Activated effector memory CD4-positive, alpha-beta T cell treated with Interleukin-2 at 50 U/mL for 16 hours (primary cell): ENCODE measurements at places on chromosomes 7 and 10.

DNA sequence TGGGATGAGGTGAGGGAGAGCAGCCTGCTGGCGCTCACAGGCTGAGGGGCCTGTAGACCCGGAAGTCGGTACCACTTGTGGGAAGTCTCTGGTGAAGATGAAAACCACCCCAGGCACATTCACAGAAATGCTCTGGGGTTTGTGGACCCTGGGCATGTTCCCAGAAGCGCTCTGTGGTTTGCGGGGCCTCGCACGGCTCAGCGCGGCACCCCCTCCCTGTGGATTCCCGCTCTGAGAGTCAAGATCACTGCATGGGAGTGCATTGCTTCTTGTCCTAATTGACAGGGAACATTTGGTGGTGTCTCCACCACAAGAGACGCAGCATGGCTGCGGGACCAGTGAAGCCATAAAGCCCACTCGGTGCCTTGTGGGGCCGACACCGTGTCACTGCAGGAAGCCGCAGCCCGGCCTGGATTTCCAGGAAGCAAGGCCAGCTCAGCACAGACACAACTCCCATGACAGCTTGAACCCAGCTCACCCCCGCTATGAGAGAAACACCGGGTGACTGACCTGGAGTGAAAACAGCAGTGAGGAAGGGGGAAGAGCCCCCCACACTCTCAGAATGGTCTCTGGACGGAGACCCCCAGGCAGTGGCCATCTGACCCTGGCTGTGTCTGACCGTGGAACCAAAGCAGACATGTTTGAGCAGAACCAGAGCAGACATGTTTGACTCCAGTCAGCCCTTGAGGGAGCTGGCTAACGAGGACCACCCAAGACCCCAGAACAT lies 157.2 kb downstream of the PTPRN2 start:
- no peak for DNase-seq

DNA sequence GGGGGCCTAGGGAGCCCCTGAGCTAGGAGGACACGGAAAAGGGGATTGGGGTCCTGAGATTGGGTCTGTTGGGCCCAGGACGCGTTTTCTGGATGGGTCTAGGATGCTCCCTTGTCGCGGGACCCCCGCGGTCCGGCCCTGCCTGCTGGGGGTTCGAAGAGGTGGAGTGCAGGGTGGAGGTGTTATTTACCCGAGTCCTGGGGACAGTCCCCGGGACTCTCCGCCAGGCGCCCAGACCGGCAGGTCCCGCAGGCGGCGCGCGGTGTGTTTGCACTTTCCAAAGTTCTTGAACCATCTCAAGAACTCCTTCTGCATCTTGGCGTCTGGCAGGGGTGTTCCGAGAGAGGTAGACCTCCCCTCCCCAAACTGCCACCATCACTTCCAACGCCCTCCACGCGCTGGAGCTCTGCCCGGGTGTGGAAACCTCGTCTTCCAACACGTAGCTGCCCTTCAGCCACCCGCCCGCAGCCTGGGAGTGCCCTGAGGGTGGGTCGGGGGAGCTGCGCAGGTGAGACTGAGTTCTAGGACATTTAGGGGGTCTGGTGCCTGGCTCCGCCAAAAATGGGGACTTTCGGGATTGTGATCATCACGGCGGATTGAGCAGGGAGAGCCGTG lies 569 bp downstream of the CAV1 start:
- no peak for DNase-seq

GRCh38 chr10:113993489-113993991 lies 50.1 kb upstream of the ADRB1 start:
- no peak for DNase-seq

DNA sequence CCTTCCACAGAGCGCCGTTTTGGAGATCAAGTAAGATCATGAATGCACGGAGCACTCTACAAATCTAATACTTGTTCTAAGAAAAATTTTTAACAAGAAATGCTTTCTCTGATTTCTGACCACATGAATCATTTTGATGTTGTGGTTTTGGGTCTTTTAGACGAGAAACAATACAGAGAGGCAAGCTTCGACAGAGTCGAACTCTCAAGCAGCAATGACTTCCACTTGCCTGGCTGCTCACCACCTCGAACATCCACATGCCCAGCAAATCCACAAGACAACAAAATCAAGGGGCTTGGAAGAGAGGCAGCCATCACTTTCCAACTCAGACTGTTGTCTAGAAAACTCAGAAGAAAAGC lies 69.4 kb upstream of the GSDME start:
- DNase-seq = peak; percentile 13

DNA sequence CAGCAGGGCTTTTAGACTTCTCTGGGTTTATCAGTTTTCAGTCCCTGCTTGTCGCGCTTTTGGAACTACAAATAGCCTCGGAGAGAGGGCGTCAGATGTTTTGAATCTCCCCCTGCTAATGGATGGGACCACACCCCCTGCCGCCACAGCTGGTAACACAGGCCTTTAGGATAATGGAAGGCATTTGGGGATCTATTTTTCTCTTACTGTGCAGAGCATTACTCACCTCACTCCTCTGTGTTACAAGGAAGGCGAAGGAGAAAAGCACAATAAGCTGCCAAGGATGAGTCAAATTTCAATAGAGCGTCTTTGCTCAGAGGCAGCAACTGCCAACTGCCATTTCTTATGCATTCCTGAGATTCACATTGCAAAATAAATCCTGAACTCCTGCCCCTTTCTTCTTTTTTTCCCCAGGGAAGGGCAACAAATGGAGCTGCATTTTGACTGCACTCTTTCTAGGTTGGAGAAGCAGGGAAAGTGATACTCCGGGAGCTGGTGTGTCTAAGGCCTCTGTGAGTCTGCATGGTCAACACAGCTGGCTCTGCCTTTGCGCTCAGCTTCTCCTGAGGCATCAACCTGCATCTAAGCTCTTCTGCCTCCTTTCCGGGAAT lies 31.5 kb upstream of the SMNDC1 start:
- DNase-seq = no peak

- DNase-seq = no peak
Measured at GRCh38 chr7:116683786-116684185, 11.8 kb downstream of the MET start.

GRCh38 chr10:89373916-89374711 lies 3.7 kb upstream of the IFIT1B start:
- no peak for DNase-seq

DNA sequence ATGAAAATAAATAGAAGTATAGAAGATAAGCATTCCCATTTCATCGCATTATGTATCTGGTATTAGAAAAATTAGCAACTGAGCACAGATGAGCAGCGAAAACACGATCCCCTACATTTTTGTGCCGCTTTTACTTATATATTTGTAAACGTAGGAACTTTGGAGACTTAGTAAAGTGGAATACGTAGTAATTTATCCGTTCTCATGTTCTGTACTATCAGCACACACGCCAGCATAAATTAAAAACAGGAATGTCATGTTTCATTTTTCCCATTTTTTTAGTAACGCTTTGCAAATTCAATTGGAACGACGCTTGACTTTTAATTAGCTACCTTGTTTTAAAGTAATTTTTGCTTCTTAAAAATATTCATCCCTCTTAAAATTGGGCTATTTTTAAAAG lies 2.4 kb downstream of the ZNRF2 start:
- DNase-seq = no peak

- DNase-seq = no peak
Measured at GRCh38 chr7:561631-562373, 42.2 kb upstream of the PDGFA start.

DNA sequence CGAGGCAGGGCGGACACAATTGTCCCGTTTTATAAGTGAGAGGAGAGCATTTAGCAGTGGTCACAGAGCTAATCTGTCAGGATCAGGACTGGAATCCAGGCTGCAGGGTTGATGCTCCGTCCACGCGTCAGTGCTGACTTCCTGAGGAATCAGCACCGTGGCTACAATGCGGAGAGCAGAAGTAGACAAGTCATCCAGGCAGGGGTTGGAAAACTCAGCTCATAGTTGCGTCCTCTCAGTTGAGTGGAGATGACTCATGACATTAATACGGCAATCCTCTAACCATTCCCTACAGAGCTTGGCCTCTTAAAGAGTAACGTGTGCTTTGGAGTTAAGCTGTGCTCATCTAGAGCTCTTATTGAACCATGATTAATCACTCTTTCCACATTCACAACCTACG lies 17.1 kb upstream of the HTR5A start:
- no peak for DNase-seq

GRCh38 chr10:63630931-63631680 lies 109.9 kb downstream of the REEP3 start:
- DNase-seq = no peak

- DNase-seq = no peak
Measured at GRCh38 chr7:30268586-30268985, 15.8 kb upstream of the ZNRF2 start.

- no peak for DNase-seq
Measured at GRCh38 chr7:7369134-7369533, 166.5 kb downstream of the COL28A1 start.

GRCh38 chr7:6242561-6242960 lies 29.9 kb downstream of the CYTH3 start:
- DNase-seq = no peak

GRCh38 chr10:98301664-98302319 lies 33.8 kb upstream of the LOXL4 start:
- DNase-seq = no peak

DNA sequence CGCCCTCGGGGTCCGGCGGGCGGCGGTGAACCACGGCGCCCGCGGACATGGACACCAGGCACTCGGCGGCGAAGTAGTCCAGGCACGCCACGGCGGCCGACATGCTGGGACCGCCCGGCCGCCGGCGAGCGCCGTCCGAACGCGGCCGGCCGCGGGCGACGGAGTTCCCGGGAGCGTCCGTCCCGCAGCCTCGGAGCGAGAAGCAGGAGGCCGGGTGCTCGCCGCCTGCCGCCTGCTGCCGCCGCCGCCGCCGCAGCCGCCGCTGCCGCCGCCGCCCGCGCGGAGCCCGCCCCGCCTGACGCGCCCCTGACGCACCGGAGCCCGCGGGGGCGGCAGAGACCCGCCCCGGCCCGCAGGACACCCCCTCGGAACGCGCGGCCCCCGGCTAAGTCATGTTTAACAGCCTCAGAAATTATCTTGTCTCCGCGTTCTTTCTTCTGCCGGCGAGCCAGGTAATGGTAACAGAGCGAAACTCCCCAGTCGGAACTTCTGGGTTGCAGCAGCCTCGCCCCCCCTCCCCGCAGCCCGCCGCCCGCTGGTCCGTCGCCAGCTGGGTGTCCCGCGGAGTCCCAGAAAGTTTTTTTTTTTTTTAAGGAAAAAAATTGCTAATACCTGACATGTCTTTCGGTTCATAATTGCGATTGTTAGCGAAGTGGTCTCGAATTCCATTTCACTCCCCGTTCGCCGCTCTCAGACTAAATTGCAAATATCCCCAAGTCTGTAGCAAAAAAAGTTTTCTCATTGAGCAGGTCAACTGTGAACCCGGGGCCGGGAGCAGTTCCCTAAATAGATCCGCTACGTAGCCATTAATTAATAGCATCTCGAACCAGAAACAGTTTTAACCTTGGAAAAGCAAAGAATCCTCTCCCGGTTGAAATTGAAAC lies at the start of gene KLF14:
KLF14 (minus strand) TSS at position 277 of the 884 bp plus-strand sequence; CDS start at position 103, 174 bp downstream.
- DNase-seq = peak; percentile 8

DNA sequence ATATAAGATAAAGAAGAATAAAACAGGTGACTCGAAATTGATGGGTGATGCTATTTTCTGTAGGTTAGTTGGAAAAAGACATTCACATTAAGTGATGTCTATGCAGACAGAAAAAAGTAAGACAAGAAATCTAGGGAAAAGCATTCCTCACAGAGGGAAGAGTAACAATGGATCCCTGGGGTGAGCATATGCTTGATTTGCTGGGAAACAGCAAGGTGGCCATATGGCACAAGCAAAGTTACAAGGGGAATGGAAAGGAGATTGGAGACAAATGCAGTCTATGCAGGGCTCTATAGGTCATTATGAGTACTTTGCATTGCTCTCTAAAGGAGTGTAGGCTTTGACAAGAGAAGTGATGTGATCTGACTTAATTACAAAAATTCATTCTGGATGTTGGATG lies 90.9 kb upstream of the ZNF804B start:
- no peak for DNase-seq

GRCh38 chr10:118729641-118730258 lies 25.0 kb downstream of the CACUL1 start:
- no peak for DNase-seq

DNA sequence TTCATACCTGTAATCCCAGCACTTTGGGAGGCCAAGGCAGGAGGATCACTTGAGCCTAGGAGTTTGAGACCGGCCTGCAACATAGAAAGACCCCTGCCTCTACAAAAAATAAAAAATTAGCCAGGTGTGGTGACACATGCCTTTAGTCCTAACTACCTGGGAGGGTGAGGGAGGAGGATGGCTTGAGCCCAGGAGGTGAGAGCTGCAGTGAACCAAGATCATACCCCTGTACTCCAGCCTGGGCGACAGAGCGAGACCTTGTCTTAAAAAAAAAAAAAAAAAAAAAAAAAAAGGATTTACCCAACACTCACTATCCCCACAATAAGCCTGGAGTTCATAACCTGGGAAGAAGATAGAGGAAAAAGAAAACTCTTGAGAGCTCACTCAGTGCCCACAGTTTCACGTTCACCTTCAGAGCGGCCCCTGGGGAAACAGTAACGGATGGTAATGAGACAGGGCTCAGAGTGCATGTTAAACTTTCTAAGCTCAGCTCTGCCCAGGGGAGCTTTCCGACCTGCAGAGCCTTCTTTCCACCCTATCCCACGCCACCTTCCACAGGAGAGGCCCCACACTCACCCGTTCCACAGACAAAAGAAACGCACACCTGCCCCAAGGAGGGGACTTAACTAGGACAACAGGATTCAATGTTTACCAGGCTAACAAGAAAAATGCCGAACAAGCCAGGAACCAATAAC lies 259.8 kb upstream of the KLF14 start:
- DNase-seq = no peak

GRCh38 chr7:129468087-129468486 lies 33.9 kb downstream of the STRIP2 start:
- DNase-seq = no peak

DNA sequence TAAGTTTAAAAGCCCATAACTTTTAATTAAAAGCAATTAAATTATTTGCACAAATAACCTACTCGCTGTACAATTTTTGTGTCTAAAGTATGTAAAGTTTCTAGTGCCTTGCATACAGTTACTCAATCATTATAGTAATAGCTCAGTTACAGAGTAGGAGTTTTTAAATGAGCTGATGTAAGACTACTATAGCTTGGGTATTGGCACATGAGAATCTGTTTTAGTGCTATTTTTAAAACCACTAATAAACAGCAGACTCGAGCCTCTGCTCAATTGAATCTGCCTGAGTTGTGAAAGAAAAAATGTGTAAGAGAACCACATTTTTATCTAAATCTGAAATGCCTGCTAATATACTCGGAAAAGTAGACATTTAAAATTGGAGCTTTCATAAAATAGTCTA lies 31.1 kb downstream of the CTNNA3 start:
- no peak for DNase-seq

DNA sequence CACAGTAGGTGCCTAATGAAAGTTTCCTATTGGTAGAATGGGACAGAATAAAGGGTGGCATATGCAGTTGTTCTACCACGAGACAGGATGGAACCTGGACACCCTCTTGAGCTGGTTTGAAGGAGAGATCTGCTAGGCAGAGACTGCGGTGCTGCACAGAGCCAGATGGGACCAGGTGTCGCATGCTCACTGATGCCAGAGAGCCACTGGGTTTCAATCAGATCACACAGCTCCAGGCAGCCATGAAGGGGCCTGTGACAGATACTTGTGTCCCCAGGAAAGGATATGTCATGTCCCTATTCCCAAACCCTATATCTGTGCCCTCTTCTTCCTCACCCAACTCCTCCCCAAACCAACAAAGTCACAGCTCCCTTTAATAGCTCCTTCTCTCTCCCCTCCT lies 235.7 kb downstream of the PRPF18 start:
- DNase-seq = no peak
